ENCODE measurements at places on chromosomes 12 and 14.

- no peak within 1 kb of the TSS for H3K4me3 ChIP-seq
- no peaks in the 10 kb centered on the region for H3K27me3 ChIP-seq
- no peak for DNase-seq
- H3K27ac ChIP-seq, result no peak within 1 kb of the TSS
Measured at GRCh38 chr12:10453156-10453555, at the start of gene KLRC1. Gene KLRC1, minus strand, starts transcription at chr12:10453377. Its CDS starts 2,221 bp downstream, at chr12:10451156.

- DNase-seq, result peak; percentile 92
- H3K27ac ChIP-seq, result peak overlapping the region; percentile 94
- H3K36me3 ChIP-seq, result no peaks in the 10 kb centered on the region
- peaks cover 48% of the 10 kb centered on the region for H3K4me1 ChIP-seq
Measured at GRCh38 chr12:13000925-13001774, 1.1 kb upstream of the HEBP1 start.

DNA sequence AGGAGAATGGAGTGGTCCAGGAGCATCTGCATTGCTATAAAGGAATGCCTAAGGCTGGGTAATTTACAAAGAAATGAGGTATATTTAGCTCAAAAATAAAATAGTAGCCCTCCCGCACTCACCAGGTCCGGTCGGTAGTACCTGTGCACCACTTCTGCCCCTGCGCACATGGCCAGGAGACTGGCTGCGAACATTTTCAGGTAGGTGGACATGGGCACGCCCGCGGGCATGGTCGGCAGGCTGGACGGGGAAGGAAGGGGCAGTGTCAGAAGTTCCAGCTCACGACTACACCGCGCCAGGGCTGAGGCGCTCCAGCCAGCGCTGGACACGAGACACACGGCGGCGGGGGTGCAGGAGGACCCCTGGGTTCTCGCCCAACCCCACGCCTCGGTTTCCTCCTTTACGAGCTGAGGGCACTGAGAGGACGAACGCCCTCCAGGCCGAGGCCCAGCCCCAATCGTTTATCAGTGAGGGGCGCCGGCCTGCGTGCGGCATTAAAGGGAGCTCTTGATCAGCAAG is 9.1 kb upstream of the TDG start:
- H3K4me1 ChIP-seq, result peaks cover 15% of the 10 kb centered on the region
- peaks cover 15% of the 10 kb centered on the region for H3K36me3 ChIP-seq
- no peak for DNase-seq
- H3K27ac ChIP-seq, result peak overlapping the region; percentile 89

DNA sequence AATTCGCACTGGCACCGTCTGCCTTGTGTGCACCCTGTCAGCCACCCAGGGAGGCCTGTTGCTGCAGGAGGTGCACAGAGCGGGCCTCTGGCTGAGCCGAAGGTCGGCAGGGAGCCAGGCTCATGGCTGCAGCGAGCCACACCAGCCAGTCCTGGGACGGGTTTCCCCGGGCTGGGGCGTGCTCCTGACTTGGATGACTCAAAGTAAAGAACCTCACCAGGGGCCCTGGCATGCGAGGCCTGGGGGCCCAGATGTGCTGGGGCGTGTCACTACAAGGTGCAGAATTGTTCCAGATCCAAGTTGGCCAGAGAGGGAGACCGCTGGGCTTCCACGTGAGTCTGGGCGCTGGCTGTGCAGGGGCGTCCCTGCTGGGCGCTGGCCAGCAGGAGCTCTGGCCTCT is 34.5 kb downstream of the FBRSL1 start:
- no peak overlapping the region for H3K4me3 ChIP-seq
- peaks cover 20% of the 10 kb centered on the region for H3K4me1 ChIP-seq
- DNase-seq, result no peak
- no peaks in the 10 kb centered on the region for H3K36me3 ChIP-seq
- no peaks in the 10 kb centered on the region for H3K27me3 ChIP-seq

DNA sequence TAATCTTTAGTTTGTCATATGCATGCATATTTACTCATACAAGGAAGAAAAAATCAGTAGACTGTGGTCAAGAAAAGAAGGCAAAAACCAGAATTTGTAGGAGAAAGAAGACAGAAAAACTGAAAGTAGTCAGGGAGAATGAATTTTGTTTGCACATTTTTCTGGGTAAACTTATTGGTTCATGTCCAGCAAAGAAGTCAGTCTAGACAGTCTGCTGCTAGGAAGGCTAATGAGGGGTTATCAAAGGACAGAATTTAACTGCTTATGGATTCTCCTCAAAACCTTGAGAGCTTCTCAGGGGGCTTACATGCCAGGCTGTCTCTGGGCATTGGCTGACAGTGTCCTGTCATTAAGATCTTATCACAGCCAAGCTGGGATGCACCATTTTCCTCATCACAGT is 293.9 kb downstream of the RPAP3 start:
- H3K4me1 ChIP-seq, result peaks cover 14% of the 10 kb centered on the region
- no peaks in the 10 kb centered on the region for H3K27me3 ChIP-seq
- H3K27ac ChIP-seq, result no peak overlapping the region
- H3K4me3 ChIP-seq, result no peak overlapping the region
- H3K36me3 ChIP-seq, result no peaks in the 10 kb centered on the region

DNA sequence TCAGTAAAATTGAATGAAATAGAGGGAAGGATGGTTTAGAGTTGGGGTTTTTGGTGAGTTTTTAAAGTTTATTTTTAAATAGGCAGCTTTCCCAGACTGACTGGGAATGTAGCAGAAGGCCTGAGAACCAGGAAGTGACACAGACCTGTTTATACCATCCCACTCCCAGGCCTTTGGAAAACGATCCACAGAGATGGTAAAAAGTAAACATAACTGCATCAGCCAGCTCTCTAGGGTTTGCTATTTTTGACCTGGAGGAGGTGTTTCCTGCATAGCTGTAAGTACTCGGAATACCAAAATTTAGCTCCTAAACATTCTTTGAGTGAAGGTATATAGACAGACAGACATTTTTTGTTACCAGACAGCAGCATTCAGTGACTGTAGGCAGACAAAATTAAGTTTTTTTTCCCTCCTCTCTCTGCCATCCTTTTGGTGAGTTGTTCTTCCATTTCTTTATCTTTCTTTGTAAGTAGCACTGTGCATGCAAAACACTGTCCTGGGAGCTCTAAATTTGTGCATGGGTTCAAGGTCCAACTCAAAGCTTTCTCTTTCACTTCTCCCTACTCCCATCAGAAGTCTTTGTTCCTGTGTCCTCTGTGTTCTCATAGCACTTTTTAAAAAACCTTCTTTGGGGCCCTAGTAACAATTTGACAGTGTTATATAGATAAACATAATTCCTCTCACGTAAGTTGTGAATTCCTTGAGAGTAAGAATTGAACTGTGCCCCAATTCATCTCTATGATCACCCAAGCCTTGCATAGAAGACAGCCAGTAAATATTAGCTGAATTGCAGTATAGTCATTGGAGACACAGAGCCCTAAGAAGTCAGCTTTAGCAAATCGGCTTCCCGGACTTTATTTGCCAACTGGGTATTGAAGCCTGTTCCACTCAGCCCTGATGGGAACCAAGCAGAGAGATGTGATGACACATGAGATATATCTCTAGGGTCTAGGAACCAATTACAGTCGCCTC is 37.4 kb downstream of the SUSD6 start:
- no peaks in the 10 kb centered on the region for H3K27me3 ChIP-seq
- no peaks in the 10 kb centered on the region for H3K36me3 ChIP-seq
- H3K27ac ChIP-seq, result peak overlapping the region; percentile 90
- no peak for DNase-seq

DNA sequence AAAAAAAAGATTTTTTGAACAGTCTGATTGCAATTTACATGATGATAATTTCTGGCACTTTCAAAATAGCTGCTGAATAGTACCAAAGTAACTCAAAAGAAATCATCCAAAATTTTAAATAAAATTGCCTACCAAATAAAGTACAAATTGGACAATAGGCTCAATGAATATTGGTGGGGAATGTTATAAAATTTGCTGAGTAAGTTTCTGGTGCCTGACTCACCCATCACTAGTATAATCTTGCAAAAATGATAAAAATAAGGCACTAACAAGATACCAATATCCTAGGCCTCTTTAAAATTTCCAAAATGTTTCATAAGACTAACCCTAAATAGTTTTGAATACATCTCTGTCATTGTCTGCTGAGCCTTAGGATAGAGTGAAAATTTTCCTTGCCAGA is 145.3 kb upstream of the LRFN5 start:
- no peak for DNase-seq
- H3K27ac ChIP-seq, result no peak overlapping the region
- no peaks in the 10 kb centered on the region for H3K27me3 ChIP-seq
- no peak overlapping the region for H3K4me3 ChIP-seq
- no peaks in the 10 kb centered on the region for H3K36me3 ChIP-seq

DNA sequence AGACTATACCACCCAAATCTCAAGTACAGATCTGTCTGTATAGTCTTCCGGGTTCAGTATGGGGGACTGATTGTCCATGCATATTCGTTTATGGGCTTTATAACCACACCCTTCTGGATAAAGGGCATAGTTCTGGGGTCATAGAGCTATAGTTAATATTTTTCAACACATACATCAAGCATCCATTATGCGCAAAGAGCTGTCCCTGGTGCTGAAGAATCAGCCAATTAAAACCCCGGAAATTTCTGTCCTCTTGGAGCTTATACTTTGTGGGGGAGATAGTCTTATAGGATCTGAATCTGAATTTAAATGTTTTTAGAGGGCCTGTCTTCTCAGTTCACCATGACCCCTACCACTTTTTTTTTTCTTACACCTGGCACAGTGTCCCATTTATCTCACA is 256.7 kb downstream of the SUDS3 start:
- no peak for DNase-seq
- H3K36me3 ChIP-seq, result no peaks in the 10 kb centered on the region
- H3K27me3 ChIP-seq, result no peaks in the 10 kb centered on the region

- H3K27me3 ChIP-seq, result no peaks in the 10 kb centered on the region
- no peaks in the 10 kb centered on the region for H3K4me1 ChIP-seq
- H3K27ac ChIP-seq, result no peak overlapping the region
- no peak for DNase-seq
Measured at GRCh38 chr14:102408724-102409123, 46.0 kb downstream of the TECPR2 start.

- no peak for DNase-seq
- no peak overlapping the region for H3K27ac ChIP-seq
- H3K4me3 ChIP-seq, result no peak overlapping the region
- no peaks in the 10 kb centered on the region for H3K27me3 ChIP-seq
- peaks cover 100% of the 10 kb centered on the region for H3K36me3 ChIP-seq
Measured at GRCh38 chr14:55654243-55654642, 74.2 kb downstream of the KTN1 start.

GRCh38 chr12:52202361-52203078 is 10.7 kb upstream of the KRT80 start:
- H3K36me3 ChIP-seq, result no peaks in the 10 kb centered on the region
- H3K27ac ChIP-seq, result no peak overlapping the region
- peak; percentile 75 for DNase-seq
- H3K4me1 ChIP-seq, result peaks cover 73% of the 10 kb centered on the region
- no peak overlapping the region for H3K4me3 ChIP-seq

DNA sequence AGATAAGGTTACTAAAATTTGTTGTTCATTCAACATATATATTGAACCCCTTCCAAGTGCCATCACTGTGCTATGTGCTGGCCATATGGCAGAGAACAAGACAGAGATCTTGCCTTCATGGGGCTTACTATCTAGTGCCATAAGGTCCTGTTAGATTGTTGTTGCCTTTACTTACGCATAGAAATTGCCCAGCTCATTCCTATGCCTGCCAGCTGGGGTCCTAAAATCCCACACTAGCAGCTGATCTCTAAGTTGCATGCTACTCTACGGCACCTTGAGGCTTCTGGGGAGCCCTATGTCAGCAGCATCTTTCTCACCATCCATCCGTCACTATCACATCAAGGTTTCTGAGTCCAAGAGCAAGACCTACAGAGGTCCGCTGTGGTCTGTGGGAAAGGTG is 1.4 kb upstream of the KCNK10 start:
- DNase-seq, result no peak
- H3K4me1 ChIP-seq, result peaks cover 15% of the 10 kb centered on the region
- no peak overlapping the region for H3K4me3 ChIP-seq
- H3K27ac ChIP-seq, result no peak overlapping the region

GRCh38 chr14:98952593-98953350 is 319.2 kb downstream of the BCL11B start:
- H3K27ac ChIP-seq, result no peak overlapping the region
- no peak for DNase-seq
- peaks cover 7% of the 10 kb centered on the region for H3K4me1 ChIP-seq
- H3K36me3 ChIP-seq, result no peaks in the 10 kb centered on the region

- no peaks in the 10 kb centered on the region for H3K4me1 ChIP-seq
- DNase-seq, result no peak
- no peak overlapping the region for H3K4me3 ChIP-seq
- no peak overlapping the region for H3K27ac ChIP-seq
Measured at GRCh38 chr12:69026336-69026735, 93.4 kb upstream of the CPM start.

Measured in spleen (tissue), 13 donors.